ENCODE measurements at places on chromosomes 3 and 15.

DNA sequence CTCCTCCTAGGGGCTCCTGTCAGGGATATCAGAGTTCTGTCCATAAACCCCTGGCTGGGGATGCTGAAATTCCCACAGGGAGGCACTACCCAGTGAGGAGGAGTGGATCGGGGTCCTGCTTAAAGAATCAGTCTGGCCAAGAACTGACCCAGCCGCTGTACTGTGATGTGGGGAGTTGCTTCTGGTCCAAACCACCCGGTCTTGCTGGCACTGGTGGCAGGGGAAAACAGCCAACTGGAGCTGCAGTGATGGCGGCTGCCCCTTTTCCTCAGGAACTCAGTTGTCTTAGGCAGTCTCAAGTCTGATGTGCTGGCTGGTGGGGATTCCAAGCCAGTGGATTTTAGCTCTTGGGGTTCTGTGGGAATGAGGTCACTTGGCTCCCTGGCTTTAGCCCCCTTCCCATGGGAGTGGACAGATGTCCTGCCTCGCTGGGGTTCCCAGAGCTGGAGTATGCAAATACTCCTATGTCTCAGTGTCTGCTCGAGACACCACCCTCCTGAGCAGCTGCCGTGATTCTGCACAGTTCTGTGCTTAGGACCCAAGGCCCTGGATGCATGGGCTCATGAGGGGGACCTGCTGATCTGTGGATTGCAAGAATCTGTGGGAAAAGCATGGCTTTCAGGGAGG lies 97.1 kb downstream of the SLC25A26 start:
- no peak for DNase-seq

GRCh38 chr3:98596541-98597500 lies 3.4 kb upstream of the CPOX start:
- DNase-seq, result no peak

- DNase-seq, result no peak
Measured at GRCh38 chr3:100106094-100106493, 8.2 kb downstream of the FILIP1L start.

- no peak for DNase-seq
Measured at GRCh38 chr3:172204716-172205115, 165.3 kb downstream of the FNDC3B start.

- no peak for DNase-seq
Measured at GRCh38 chr3:111418391-111418790, 123.6 kb upstream of the CD96 start.

GRCh38 chr3:46913644-46914043 lies 36.1 kb downstream of the PTH1R start:
- DNase-seq, result no peak

DNA sequence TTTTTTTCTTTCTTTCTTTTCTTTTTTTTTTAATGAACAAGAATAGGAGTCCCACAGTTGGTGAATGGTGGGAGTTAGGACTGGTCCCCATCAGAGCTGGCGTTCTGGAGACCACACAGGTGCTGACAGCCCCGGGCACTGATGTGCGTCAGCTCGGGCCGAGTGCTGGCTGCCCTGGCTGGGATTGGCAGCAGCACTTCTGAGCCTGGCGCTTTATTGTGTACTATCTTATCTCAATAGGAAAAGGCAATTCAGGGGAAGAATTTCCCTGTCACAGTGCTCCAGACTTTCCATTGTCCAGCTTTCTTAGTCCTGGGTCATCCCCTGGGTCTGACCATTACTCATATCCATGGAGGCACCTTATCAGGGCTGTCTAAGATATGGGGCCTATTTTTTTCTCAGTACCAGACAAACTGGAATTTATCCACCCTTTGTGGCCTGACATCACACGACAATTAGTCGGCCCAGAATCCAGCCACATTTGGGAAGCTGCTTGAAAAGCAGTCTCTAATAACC lies 54.1 kb downstream of the TMEM44 start:
- DNase-seq, result no peak

DNA sequence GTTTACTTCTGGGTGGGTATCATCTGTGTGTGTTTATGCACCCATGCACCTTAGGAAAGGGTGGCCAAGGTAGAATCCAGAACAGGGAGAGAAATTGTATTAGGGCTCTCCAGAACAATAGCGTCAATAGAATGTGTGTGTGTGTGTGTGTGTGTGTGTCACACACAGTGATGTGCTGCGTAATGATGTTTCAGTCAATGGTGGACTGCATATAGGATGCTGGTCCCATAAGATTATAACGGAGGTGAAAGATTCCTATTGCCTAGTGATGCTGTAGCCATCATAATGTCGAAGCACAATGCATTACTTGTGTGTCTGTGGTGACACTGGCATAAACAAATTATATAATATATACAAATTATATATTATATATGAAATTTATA lies 69.3 kb upstream of the PRR23C start:
- DNase-seq, result no peak

DNA sequence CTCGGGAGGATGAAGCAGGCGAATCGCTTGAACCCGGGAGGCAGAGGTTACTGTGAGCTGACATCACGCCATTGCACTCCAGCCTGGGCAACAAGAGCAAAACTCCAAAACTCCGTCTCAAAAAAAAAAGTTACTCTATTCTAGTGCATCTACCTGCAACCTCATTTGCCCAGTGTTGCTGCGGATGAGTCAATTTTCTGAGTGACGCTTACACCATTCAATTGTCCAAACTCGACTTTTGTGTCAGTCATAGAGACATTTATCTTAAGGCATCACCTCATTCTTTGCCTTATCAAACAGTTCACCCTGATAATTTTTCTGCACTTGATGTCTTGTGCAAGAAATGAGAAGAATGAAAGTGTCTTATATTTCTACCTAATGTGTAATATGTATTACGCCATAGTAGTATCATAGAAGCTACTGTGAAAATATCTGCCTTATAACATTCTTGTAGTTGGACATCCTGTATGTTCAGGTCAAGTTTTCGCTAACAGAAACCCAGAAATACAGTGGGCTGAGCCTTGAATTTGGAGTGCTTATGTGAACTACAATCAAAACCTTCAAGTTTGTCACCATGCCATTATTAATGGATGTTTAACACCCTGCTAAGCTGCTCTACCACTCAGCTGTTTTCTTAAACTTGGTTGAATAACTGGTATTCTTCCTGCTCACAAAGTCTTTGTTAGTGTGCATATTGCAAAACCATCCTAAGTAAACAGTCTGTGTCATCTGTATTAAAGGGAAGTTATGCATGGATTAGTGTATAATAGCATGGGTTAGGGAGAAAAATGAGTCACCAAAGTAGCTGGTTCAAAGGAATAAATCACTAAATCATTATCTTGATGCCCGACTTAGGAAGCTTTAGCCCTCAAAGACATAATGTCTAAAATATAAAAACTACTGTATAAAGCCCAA lies 531.0 kb upstream of the NR2F2 start:
- DNase-seq, result peak; percentile 55

DNA sequence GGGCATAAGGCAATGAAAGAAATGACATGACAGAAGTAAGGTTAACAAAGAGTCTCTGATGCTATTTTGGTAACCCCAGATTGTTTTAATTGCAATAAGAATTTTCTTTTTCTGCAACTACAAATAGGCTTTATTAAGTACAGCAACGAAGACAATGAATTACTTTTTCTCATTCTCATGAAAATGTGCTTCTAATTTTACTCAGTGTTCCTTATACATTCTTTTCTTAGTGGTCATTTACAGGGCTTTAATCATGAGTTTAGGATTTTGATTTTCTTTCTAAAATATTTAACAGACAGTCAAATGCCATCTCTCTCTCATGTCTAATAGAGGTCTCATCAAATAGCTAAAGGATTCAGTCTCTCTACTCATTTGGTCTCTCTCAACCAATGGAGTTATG lies 452.1 kb downstream of the RAP2B start:
- no peak for DNase-seq

DNA sequence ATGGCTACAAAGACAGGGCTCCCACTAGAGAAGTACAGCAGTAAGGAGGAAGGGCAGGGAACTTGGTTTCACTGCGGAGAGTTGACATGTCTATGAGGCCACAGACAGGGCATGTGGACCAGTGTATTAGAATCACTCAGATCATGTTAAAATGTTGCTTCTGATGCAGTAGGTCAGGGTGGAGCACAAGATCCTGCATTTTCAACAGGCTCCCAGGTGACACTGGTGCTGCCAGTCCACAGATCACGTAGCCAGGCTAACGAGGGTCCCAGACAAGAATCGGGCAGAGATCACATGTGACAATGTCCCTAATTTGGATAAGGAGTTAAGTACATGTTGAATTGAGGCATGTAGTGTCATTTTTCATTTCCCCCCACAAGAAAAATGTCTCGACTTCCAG lies 73.6 kb downstream of the SPSB4 start:
- no peak for DNase-seq

DNA sequence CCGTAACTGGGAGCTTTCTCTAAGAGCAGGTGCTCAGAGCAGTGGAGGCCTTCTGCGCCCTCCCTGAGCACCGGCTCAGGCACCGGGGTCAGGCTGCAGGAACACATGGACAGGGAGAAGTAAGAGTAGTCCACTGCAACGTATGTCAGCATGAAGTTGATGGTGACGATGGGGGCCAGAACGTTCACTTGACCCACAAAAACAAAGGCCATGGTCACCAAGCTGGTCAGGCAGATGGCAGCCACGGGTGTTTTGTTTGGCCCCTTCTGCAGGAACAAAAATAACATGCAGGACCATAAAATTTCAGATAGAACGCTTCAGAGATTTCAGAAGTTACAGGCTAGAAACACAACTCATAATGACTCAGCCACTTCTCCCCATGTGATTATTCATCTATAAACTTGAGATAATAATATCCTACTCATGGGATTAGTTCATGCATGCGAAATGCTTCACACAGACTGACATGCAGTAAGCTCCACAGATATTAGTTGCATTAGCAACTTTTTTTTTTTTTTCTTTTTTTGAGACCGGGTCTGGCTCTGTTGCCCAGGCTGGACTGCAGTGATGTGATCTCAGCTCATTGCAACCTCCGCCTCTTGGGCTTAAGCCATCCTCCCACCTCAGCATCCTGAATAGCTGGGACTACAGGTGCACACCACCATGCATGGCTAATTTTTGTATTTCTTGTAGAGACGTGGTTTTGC lies 52.2 kb upstream of the HEG1 start:
- DNase-seq, result peak; percentile 77

DNA sequence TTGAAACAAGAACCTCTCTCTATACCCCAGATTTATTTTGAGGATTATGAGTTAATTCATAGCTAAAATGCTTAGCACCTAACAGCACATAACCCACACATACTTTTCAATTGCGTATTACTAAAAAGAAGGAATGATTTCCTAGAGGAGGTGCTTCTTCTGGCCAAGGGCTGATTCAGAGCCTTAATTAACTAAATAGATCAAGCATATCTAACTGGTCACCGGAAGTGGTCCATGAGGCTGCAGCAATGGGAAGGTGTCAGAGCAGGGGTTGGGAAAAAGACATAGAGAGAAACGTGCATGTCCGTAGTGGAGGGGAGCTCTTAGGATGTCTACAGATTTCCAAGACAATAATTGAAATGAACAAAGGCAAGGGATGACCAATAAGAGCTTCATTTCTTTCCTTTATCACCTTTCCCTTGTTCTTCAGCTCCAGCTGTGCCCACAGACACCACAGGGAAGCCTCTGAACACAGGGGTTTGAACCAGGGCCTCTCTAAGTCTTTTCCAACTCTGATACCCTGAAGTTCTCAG lies 467 bp downstream of the HGD start:
- no peak for DNase-seq

- no peak for DNase-seq
Measured at GRCh38 chr3:130849091-130849552, 44.8 kb upstream of the ATP2C1 start.

GRCh38 chr3:38853011-38853410 lies 37.0 kb upstream of the SCN10A start:
- no peak for DNase-seq

- no peak for DNase-seq
Measured at GRCh38 chr3:13338231-13338630, 81.9 kb downstream of the NUP210 start.

- no peak for DNase-seq
Measured at GRCh38 chr3:126570103-126570541, 11.4 kb upstream of the C3orf22 start.

- DNase-seq, result no peak
Measured at GRCh38 chr3:80771085-80771484, 990.4 kb downstream of the GBE1 start.

DNA sequence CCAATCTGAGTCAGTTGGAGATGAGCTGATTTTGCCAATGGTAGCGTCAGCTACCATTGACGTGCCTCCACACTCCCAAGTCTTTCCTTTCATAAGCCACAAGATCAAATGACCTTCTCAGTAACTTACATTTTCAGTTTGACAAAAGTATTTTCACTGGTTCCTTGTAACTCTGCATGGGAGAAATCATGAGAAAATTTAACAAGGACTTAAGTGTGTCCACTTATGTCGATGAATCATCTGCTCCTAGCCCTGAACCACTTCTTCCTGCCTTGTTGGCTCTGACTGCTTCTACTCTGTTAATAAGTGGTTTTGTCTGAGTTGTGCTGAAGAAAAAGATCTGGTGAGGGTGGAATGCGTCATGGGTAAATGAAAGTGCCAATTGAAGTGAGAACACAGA lies 101.2 kb downstream of the NFKBIZ start:
- DNase-seq, result no peak

GRCh38 chr3:37135561-37135960 lies 38.8 kb downstream of the LRRFIP2 start:
- no peak for DNase-seq

DNA sequence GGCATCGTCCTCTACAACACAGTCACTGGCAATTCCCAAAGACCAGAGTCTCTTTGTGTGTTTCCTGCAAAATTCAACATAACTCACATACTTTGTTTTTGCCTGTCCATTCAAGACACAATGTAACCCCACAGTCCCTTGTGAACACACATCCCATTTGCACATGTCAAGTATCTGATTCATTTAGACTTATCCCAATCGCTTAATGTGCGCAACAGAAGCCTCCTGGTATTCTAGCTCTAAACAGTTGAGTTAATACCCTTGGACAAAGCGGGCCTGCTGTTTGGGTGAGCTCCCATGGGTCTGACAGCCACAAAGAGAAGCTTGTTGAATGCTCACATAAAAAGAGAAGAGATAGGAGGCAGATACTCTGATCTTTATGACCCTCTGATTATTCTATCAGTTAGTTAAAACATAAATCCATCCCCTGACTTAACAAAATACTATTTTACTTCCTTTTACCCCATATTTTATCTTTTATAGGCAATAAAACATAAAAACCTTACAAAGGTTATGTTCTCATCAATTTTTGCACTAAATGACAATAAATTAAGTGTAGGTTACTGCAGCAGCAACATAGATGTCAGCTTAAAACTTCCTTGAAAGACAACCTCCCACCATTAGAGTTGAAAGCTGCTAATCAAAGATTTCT lies 79.4 kb downstream of the ANXA2 start:
- DNase-seq, result no peak

GRCh38 chr3:156553705-156554356 lies 1.1 kb downstream of the SSR3 start:
- peak; percentile 44 for DNase-seq
